ENCODE measurements at places on chromosomes 2 and 18. TPM values are rescaled to one million over a fixed set of nuclear protein-coding genes. Genes with fewer than 3 reads are reported as not detected.

Gene PTPN4
- 28.2 TPM for total RNA-seq

DNA sequence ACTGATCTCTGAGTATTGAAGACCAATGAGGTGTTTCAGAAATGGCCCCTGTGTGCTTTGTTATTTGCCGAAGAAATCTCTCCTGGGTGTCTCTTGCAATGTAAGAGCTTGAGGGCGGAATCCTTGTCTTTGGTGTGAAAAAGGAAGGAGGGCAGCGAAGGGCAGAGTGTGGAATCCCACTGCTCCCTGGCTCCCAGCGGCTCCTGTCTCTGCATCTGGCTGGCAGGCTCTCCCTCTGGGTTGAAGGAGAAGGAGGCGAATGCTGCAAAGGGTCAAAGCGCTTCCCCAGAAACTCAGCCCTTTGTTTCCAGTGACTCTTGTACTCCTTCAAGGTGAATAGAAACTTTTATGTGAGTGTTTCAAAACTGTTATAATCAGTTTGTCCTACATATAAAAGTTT, 457.5 kb downstream of the CNTNAP5 start:
- no peak overlapping the region for H3K4me3 ChIP-seq
- H3K27me3 ChIP-seq: no peaks in the 10 kb centered on the region
- H3K4me1 ChIP-seq: no peaks in the 10 kb centered on the region
- DNase-seq: no peak

- no peak overlapping the region for H3K27ac ChIP-seq
- no peak overlapping the region for H3K4me3 ChIP-seq
- no peaks in the 10 kb centered on the region for H3K27me3 ChIP-seq
- no peaks in the 10 kb centered on the region for H3K4me1 ChIP-seq
- no peak for DNase-seq
- H3K36me3 ChIP-seq: no peaks in the 10 kb centered on the region
These were observed 292.4 kb upstream of the SETBP1 start for GRCh38 chr18:44388329-44388728.

GRCh38 chr2:218082586-218083351, 13.7 kb downstream of the RUFY4 start:
- H3K4me1 ChIP-seq: no peaks in the 10 kb centered on the region
- H3K4me3 ChIP-seq: no peak overlapping the region
- no peak for DNase-seq
- no peaks in the 10 kb centered on the region for H3K27me3 ChIP-seq

Data from colonic mucosa (tissue), 4 donors.